ENCODE measurements at places on chromosomes 11 and 22. TPM values are rescaled to one million over a fixed set of nuclear protein-coding genes. Genes with fewer than 3 reads are reported as not detected.

- DNase-seq, result no peak
Observed at GRCh38 chr11:59012398-59013265, 73.3 kb downstream of the GLYATL1 start.

GRCh38 chr11:40054631-40055030 is 1404.8 kb downstream of the LRRC4C start:
- no peak for DNase-seq

DNA sequence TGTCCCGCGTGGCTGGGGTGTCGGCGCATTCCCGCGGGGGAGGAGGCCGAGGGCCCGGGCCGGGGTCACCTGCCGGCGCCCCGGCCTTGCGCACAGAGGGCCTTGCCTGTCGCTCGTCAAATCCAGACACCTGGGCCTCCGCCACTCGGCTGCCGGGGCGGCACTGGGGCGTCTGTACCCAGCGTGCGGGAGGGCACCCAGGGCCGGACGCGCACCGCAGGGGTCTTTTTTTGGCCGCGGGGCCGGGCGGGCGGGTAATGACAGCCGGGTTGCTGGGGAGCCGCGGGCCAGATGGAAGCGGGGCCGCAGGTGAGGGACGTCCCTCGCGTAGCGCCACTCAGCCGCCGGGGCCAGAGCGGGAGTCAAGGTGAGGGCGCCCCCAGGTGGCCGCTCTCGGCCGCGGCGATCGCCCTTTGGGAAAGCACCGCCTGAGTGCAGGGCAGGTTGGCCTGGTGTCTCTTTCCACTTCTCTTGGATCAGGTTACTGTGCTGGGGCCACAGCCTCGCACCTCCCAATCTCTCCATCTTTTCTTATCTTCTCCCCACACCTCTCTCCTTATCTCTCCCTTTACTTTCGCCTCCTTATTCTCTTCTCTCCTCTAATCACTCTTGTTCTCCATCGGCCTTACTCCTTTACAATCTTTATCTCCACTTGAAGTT is 3.5 kb downstream of the PHLDB1 start:
- peak; percentile 86 for DNase-seq

DNA sequence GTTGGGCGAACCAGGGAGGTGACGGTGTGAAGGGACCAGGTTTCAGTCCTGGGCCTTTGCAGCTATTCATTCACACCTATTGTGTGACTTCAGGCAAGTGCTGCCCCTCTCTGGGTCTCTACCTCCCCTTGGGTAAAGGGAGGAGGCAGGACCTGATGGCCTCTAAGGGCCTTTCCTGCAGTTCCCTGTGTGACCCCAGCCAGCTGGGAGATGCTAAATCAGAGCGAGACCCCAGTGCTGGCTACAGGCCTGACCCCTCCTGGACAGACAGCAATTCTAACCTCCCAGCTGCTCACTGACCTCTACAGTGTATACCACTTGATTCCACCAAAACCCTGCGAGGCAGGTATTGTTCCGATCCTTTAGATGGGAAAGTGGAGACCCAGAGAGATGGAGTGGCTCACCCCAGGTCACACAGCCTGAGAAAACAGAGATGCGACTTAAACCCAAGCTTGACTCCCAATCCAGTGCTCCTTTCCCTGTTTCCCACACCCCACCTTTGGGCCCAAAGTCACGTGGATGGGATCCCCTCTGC is 6.2 kb downstream of the MAFF start:
- no peak for DNase-seq

- DNase-seq, result no peak
Observed at GRCh38 chr11:105162506-105162905, 22.9 kb upstream of the CARD18 start.

DNA sequence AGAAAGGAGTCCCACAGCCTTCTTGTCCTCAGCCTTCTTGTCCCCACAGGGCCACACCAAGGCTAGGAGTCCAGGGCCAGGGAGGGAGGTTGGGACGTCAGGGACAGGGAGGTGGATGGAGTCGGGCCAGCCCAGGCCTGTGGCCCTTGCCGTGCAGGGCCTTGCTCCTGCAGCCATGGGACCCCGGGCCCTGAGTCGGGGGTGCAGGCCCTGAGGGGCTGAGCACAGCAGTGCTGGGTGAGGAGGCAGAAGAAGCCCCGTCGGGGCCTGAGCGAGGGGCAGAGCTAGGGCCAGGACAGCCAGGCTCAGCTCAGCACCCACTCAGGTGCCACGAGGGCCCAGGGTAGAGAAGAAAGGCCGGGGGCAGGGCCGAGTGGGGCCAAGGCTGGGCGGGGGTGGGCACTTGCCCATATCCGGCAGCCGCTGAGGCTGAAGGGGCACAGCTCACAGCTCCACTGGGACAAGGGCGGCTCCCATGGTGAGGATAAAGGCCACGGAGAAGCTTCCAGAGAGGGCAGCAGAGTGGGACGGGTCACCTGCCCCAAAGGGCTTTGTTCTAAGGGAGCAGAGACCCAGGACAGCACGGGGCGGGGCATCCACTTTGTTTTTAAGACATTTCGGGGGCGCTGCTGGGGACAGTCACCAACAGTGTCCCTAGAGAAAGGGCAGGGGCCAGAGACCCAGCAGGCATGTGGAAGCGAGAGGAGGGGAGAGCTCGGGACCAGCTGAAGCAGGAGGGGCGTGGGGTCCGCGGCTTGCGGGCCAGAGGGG is 3.6 kb downstream of the MLC1 start:
- DNase-seq, result no peak

GRCh38 chr11:119932828-119933562 is 204.0 kb upstream of the NECTIN1 start:
- DNase-seq, result no peak

GRCh38 chr11:120137611-120138521 is at the start of gene TRIM29:
TSS of gene TRIM29 (minus strand) at chr11:120138113. CDS start at chr11:120138031, 82 bp downstream.
- peak; percentile 12 for DNase-seq

DNA sequence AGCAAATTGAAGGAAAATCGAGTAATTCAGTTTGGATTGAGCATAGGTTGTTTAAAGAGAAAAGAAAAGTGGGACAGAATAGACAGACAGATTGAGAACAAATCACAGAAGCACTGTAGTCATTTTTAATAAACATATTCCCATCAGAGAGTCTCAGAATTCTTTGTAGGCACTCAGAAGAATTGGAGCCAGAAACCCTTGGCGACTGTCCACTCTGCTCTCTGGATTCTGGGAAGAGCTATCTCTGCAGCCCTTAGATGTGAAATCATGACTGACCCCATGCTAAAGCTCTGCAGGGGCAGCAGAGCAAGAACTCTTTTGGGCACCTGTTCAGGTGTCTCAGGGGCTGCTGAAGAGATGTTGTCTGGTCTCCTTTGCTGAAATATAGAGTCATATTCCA is 223.7 kb upstream of the KIRREL3 start:
- DNase-seq, result no peak

GRCh38 chr11:108324587-108324986 is 101.7 kb downstream of the ATM start:
- DNase-seq, result no peak

- DNase-seq, result no peak
Observed at GRCh38 chr11:2218031-2218633, 46.5 kb upstream of the TH start.

DNA sequence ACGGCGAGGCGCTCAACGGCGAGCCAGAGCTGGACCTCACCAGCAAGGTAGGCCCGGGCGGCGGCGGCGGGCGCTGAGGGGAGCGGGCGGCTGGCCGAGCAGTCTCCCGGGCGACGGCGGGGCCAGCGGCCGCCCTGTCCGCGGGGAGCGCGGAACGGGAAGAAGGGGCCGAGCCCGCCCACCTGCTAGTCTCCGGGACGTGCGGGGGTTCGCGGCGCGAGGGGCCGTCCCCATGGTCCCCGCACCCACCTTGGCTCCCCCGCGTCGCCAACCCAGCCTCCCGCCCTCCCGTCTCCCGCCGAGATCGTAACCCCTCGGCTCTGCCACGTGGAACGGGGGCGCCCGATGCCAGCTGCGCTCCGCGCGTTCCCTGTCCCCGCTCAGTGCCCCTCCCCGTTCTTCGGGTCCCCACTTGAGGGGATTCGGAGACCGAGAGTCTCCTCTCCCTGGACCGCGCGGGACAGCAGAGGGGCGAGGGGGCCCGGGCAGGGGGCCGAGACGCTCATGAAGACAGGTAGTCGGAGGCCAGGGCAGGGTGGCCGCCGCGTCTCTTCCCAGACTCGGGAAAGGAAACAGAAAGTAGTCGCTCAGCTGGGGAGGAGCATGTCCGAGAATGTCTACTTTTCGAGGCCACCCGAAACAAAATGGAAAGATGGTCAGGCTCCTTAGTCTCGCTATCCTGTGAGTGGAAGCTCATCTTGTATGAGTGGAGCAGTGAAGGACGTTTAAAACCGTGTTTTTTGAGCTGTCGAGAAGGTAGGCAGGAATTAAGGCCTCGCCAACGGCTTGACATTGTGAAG is 557 bp downstream of the GTPBP1 start:
- peak; percentile 26 for DNase-seq

DNA sequence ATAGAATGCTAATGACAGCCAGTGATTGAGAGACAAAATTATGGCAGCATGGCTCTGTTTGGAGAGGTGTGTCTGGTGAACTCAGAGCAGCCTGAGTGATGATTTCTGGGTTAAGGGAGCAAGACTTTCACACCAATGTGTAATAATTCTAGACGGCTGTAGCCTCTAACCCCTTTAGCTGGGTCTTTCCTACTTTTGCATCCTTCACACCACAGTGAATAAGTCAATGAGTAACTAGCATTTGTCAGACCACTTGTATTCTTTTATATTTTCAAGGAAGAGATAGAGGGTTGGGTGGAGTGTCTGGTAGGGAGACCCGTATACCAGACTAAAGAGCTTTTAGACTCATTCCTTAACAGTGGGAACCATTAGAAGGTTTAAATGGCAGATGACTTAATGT is 50.4 kb downstream of the ATXN10 start:
- no peak for DNase-seq

- DNase-seq, result no peak
Observed at GRCh38 chr11:47724041-47724729, 9.0 kb upstream of the AGBL2 start.

DNA sequence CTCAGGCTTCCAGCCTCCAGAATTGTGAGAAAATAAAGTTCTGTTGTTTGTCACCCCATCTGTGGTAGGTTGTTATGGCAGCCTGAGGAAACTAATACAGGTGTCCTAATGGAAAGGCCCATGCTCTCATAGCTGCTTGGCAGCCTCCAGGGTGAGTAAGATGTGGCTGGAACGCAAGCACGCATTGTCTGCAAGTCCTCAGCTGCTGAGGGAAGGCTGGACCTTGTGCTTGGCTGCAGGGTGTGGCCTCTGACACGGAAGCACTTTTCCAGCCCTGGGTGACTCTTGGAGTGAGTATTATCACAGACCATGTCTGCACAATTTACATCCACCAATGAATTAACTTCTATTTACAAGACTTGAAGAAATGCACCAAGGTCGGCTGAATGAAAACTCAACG is 44.4 kb upstream of the BARX2 start:
- DNase-seq, result no peak

DNA sequence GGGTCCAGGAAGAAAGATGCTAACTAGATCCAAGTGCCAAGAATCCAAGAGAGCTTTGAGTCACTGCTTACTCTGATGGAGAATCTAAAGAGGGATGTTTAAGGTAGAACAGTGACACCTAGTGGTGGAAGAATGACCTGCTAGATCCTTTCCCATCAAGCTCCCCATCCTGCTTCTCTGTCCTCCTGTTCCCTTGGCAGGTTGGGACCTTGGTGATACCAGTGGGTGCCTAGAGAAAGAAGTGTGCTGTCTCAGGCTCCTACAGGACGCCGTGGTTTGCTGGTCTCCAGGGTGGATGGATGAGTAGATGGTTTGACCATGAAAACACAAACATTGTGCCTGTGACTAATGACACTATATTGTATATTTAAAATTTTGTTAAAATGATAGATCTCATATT is 383.7 kb downstream of the TMEM135 start:
- peak; percentile 91 for DNase-seq

GRCh38 chr11:37503411-37504059 is 905.5 kb upstream of the RAG2 start:
- no peak for DNase-seq

- no peak for DNase-seq
Observed at GRCh38 chr11:112958670-112959069, 2.5 kb upstream of the NCAM1 start.

DNA sequence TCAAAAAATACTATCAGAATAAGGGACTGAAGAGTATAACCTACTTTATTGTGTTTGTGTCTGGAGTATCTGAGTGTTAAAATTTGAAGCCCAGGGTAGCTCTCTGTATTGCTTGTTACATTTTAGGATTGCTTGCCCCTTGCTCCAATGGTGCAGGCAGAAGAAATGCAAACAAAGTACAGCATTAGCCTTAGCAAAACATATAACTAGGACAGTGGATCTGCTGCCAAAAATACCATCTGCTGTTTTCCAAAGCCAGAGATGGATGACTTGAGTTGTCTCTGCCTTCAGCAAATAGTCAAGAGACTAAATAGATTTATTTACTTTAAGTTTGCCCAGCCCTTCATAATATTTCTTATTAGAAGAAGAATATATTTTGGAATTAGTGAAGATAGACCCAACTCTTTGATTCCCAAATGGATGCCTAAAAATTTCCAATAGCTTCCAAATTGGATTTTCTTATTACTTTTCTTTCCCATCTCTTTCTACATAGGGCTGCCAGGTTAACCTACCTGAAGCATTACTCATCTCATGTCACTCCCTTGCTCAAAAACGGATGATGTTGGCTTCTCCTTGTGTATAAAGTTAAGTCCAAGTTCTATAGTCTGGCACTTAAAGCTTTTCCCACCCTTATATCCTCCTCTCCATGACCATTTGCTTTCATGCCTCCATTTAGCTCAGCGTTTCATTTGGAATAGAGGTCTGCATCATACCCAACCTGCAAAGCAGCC is 66.3 kb downstream of the LDLRAD3 start:
- no peak for DNase-seq

DNA sequence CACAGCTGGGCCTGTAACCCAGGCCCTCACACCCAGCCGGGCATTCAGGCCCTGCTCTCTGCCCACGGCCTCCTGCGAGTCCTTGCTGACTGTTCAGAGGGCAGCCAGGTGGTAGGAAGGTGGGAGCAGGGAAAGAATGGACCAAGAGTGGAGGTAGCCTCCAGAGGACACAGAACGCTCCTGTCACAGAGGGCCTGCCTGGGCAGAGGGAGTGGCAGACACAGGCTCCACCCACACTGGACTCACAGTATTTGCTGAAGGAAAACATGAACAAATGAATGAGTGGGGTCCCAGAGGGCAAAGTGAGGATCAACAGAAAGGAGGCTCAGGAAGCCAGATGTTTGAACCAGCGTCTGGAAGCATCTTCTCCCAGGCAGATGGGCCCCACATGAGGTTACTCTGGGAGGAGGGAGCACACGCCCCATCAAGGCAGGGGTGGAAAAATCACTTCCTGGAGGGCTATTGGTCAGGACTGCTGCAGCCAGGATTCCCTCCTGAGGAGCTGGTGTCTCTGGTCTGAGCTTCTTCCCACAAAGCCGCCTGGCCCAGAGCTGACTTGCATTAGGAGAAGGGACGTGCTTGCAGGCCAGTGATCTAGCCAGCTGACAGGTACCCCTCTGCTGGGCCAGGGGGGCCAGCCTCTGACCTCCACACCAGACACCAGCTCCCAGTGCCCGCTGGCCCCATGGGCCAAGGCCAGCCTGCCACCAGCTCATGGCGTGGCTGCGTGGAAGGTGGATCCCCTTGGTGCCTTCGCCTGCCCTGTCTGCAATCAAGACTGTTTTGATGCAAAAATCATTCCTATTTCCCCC is 84.0 kb downstream of the THAP12 start:
- no peak for DNase-seq

Gene TEX54
- not detected for total RNA-seq

Gene OR51E1
- 0.39 TPM for total RNA-seq

Gene KDM4E
- not detected for total RNA-seq

Gene NAALADL1
- 37.1 TPM for total RNA-seq

Gene SEC14L6
- 0.98 TPM for total RNA-seq

Gene CARD18
- total RNA-seq, result not detected
